ENCODE measurements at places on chromosomes 4 and X.

DNA sequence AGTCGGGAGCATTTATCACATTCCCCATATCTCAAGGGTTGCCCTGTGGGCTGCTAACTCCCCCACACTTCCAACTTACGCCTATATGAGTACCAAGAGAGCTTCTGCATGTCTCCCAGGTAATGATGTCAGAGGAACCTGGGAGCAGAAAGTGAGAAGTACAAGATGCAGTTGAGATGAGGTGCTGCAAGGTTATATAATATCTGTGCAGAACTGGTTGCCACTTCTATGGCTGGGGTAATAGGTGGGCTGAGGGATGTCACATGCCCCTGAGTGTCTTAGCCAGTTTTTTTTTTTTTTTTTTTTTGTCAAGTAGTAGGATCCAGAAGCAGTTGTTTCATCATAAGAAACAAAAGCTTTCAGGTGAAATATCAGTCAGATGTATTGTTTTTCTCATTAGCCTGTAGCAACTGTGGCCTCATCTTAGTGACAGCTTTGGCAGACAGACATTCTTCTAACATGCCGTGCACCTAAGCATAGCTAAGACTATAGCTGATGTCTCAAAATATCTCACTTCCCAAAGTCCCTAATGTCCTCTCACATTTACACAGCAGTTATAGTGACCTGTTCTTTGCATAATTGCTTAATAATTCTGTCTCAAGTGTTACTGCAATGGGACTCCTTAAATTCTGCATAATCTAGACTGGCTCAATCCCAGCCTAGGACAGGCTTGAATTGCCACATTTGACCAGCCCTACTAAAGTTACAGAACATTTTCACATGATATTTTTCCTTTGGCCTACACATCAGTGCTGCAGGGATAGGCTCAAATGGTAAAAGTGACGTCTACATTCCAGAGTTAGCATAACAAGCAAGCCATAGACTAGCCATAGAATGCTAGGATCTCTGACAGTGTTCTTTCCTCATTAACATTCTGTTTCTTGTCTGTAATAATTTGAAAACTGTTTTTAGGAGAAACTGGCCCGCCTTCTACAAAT, 17.9 kb upstream of the MAOB start:
- no peak for DNase-seq

DNA sequence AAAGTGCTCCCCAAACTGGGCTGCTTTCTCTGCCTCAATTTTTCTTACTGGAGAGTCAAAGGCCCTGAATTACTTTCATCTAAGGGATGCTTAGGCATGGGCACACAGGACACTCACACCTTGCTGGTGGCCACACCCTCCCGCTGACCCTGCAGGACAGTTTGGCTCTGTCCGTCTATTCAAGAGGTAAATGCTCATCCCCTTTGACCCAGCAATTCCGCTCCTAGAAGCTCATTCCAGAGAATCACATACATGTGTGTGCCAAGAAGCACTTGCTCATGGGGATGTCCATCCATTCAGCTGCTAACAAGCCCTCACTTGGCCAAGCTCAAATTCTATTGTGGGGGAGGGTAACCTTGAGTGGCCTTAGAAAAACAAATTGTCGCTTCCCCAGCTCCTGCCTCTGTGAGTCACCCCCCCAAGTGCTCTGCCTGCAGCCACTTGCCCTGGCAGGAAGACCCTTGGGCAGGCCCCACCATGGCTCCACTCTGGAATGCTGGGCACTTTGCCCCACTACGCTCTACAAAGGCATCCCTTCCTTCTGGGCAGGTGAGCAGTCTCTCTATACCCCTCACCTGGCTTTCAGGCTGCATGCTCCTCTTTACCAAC, 54.5 kb downstream of the HTRA3 start:
- no peak for DNase-seq

DNA sequence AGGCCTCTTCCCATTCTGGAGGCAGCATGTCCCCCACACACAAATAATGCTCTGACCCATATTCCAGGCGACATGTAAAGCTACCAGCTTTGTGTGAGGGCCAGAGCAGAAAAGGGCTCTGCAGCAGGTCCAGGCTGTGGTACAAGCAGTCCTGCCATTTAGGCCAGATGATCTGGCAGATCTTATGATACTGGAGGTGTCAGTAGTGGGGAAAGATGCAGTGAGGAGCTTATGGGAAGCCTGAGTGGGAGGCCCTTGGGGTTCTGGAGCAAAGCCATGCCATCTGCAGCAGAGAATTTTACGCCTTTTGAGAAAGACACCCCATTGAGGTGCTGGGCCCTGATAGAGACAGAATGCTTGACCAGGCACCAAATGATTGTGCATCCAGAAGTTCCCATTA, 7.7 kb downstream of the SYN1 start:
- no peak for DNase-seq

DNA sequence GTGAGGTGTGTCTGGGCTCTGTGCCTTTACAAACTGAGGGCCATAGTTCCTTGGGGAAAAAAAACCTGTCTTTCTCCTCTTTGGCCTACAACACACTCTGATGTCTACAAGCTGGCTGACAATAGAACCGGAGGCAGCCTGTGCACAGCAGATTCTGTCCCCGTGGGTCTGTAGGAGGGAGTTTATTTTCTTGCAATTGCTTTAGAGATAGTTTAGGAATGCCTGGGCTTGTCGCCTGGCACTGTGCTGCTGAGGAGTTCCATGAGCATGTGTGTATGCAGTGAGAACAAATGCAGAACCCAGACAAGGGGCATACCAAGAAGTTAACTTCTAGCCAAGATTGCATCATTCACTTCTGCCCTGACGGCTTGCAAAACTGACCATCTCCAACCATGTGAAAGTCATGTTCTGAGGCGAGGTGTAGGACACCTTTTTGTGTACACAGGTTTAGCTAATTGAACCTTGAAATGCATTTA, 54.1 kb downstream of the CCNI start:
- DNase-seq, result no peak

DNA sequence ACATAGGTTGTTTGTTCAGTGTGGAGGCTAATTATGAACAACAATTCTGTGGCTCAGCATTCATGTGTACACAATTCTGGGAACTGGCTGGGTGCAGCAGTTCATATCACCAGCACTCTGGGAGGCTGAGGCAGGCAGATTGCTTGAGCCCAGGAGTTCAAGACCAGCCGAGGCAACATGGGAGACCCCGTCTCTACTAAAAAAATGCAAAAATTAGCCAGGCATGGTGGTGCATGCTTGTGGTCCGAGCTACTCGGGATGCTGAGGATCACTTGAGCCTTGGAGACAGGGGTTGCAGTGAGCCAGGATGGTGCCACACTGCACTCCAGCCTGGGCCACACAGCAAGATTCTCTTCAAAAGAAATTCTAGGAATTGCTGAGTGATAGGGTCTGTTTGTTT, 4.5 kb upstream of the PPP2R2C start:
- no peak for DNase-seq

DNA sequence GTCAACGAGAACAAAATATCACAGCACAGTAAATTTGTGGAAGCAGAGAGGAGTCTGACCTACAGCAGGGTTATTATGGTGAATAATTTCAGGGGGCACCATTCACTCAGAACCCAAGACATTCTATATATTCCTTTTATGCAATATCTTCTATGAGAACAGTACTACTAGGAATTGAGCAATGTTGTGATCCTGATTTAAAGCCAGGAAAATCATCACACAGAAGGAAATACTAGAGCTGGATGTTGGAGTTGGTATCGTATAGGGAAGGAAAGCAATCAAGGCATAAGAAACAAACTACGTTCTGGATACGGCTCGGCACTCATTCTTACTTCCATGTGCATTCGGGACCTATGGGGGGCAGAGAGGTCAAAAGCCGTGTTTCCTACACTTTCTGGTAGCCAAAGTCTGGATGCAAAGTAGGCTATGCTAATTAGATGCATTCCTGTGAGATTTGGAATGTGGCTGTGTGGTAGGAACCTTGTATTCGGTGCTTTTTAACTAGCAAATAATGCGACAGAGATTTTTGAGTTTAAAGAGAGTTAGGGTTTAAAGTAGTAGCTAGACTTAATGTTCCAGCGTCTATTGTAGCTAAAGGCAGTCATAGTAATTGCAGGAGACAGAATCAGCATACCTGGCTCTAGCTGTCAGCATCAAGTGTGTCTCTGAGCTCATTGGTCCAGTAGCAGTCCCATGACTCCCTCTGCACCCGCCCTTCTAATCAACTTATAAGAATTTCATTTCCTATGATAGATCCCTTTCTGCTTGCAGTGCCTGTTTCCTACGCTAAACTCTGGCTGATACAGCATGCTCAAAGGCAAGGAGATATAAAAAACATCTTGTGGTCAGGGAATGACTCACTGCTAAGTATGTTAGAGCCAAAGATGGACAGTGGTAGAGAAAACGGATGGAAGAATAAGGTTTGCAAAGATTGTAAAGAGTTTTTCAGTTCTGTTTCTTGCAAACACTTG, 43.3 kb upstream of the PDGFC start:
- DNase-seq, result no peak

DNA sequence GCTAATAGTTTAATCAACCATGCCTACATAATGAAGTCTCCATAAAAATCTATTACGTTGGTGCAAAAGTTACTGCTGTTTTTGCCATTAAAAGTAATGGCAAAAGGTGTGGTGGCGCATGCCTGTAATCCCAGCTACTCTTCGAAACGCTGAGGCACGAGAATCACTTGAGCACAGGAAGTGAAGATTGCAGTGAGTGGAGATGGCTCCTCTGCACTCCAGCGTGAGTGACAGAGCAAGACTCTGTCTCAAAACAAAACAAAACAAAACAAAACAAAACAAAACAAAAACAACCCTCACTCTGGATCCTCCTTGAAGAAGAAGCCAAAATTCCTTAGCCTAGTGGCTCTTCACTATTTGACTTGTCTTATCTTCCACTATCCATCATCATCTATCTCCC, 78.0 kb downstream of the MSN start:
- DNase-seq, result no peak

DNA sequence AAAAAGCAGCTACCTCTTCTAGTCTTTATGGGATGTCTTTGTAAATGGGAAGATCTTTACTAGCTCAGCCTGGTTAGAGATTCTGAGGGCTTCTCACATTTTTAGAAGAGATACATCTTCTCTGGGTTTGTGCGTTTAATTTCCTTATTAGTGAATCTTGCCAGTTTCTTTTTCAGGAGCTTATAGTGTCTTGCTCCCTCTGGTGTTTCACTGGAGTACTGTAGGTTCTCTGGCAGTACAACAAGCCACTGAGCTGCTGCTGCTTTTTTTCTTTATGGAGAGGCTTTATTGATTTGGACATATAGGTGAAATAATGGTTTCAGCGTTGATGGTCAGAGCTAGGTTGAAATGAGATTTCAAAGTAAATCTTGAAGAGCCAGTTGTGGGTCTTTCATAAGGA, 82.9 kb downstream of the LAS1L start:
- DNase-seq, result peak; percentile 0

- no peak for DNase-seq
Observed at GRCh38 chr4:53481586-53481985, 104.1 kb downstream of the FIP1L1 start.

DNA sequence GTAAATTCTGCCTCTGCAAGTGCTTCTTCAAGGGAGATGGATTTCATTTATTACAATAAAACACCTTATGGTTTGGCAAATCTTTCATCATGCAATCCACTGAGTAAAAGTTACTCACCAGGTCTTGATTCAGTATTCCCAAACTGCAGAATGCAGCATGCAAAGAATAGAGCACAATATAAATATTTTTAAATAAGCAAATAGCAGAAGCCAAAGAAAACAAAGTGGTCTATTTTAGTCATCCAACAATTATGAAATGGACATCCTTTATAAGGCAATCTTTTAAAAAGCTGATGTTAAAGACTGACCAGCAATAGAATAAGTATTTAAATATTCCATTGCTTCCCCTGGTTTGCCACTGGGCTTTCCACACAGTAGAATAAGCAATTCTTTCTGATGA, 59.5 kb downstream of the SLC39A8 start:
- DNase-seq, result no peak

GRCh38 chr4:1382776-1383727, 23.2 kb downstream of the NKX1-1 start:
- no peak for DNase-seq

All from GM18507 (cell line).